ENCODE measurements at places on chromosomes 16 and 17.

DNA sequence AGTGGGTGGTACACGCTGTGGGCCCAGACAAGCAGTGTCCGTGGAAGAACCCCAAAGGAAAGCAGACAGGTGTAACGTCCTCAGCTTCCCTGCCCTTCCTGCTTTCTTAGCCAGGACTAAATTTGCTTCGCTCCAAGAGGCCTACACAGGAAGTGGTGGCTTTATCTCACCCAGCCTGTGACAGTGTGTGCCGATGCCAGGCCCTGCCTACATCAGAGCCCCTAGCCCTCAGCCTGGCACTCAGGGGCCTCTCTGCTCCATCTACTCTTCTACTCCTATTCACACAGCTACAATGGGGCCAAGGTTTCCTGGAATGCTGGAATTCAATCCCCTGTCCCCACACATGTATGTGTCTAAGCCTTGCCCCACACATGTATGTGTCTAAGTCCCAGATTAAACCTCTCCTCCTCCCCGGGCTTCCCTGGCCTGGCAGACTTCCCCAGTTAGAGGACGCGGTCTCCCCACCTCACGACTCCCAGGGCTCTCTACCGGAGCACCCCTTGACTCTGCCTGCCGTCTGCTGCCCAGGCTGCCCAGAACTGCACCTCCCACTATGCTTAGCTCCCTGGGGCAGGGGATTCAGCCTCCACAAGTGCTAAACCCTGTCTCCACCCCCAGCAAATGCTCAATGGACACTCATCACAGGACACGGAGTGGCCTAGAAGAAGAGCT is 8.2 kb downstream of the PGAP3 start:
- peak; percentile 57 for DNase-seq

DNA sequence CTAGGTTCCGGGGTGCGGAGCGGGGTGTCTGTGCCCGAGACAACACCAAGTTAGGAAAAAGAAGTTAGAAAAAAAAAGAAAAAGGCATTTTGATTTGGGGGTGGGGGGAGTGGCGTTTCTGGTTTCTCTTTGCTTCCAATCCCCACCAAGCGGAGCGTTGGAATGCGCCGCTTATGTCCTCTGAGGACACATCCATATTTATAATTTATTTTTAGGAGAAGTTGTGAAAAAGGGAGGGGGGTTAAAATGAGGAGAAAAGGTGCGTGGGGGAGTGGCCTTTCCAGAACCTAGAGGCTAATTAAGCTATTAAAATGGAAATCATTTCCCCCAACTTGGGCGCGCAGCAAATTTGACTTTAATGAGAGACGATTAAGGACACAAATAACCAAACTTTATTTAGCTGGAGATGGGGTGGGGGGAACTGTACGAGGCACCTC is 232.1 kb downstream of the MRTFB start:
- no peak for DNase-seq

GRCh38 chr17:79285973-79286372 is 211.3 kb downstream of the ENGASE start:
- no peak for DNase-seq

- no peak for DNase-seq
These were observed 98.3 kb downstream of the ZNF423 start for GRCh38 chr16:49757559-49758069.

DNA sequence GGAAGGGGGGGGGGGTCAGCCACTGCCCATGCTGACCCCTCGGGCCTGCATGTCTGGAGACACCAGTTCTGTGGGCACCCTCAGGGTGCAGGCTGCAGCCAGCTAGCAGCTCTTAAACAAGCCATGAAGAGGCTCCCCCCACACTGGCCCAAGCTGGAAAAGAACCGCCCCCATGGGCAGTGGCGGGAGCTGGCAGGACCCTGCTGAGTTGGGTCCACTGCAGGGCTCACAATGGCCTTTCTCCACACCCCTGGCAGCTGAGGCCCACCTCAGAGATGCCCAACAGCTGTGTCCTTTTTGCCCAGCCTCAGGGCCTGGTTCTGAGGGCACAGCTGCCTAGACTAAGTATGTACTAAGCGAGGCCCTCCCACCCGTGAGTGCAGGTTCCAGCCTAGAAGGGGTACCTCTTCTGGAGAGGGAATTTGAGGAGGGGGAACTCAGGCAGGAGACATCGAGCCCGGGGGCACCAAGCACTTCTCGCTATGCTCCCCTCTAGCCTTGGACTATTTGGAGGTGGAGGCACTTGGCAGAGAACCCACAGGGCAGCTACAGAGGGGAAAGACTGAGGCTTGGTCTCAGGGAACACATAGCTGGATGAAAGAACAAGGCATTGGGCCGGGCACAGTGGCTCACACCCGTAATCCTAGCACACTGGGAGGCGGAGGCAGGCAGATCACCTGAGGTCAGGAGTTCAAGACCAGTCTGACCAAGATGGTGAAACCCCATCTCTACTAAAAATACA is 3.2 kb downstream of the THRA start:
- DNase-seq: no peak

GRCh38 chr17:51385208-51385607 is 124.9 kb downstream of the UTP18 start:
- no peak for DNase-seq

DNA sequence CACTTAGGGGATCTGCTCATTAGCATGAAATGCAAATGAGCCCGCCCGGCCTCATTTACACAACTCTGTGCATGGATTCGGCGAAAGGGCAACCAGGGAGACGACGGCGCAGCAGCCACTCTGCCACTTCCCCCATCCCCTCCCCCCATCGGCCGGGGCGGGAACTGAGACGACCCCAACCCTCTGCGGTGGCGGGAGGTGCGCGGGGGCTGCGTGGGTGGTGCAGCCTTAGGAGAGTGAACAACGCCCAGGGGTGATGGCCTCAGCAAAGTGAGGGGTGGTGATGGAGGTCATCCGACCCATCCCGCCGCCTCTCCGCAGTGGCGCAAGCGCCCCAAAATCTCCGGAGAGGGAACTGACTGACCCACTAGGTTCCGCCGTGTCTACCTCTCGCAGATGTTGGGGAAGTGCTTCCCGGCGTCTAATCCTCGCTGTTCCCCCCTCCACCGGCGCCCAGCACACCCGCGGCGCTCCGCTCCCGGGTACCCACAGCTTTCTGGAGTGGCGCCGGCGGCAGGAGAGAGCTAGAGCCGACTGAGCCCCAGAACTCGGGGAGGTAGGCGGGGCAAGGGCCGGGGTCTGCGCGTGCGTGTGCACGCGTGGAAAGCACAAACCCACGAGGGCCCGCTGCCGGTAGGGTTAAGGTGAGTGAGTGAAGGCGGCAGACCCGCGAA is 1.4 kb upstream of the CACNA1G start:
- DNase-seq: no peak

- DNase-seq: no peak
These were observed 32.1 kb downstream of the IST1 start for GRCh38 chr16:71927383-71927782.

DNA sequence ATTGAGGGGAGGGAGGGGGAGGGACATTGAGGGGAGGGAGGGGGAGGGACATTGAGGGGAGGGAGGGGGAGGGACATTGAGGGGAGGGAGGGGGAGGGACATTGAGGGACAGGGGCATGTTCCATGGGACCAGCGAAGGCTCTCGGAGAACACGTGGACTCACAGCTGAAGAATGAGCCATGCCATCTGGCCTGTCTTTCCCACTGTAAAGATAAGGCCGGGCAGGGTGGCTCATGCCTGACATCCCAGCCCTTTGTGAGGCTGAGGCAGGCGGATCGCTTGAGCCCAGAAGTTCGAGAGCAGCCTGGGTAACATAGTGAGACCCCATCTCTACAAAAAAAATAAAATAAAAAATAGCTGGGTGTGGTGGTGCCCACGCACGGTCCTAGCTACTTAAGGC is 32.5 kb downstream of the RPH3AL start:
- no peak for DNase-seq

DNA sequence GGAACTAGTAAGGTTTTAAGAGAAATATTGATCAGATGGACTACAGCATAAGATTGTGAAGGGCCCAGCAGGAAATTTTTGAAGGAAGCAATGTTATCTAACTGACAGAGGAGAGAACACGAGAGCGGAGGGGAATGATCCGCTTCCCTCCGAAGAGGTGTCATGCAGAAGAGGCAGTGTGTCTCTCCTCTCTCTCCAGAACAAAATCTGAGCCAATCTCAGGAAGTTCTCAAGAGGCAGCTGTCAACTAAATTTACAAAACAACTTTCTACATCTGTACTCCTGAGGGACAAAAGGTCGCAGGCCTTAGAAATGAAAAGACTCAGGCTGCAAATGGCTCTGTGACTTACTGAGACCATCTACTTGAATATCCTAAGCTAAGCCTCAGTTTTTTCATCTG is 224.6 kb upstream of the CDH5 start:
- DNase-seq: no peak

DNA sequence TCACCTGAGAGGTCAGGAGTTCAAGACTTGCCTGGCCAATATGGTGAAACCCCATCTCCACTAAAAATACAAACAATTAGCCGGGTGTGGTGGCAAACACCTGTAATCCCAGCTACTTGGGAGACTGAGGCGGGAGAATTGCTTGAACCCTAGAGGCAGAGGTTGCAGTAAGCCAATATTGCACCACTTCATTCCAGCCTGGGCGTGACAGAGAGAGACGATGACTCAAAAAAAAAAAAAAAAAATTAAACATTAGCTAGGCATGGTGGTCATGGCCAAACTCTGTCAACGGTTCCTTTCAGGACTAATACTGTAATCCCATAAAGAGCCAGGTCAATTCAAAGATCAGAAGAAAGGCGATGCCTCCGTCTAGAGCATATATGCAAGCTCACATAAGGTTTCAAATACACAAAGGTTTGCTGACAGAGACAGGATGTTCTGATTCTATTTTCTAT is 2.4 kb downstream of the RNF157 start:
- DNase-seq: no peak

GRCh38 chr16:35746281-35746962 is 2287.0 kb downstream of the TP53TG3F start:
- DNase-seq: no peak

GRCh38 chr16:80189476-80190175 is 351.2 kb upstream of the DYNLRB2 start:
- no peak for DNase-seq

DNA sequence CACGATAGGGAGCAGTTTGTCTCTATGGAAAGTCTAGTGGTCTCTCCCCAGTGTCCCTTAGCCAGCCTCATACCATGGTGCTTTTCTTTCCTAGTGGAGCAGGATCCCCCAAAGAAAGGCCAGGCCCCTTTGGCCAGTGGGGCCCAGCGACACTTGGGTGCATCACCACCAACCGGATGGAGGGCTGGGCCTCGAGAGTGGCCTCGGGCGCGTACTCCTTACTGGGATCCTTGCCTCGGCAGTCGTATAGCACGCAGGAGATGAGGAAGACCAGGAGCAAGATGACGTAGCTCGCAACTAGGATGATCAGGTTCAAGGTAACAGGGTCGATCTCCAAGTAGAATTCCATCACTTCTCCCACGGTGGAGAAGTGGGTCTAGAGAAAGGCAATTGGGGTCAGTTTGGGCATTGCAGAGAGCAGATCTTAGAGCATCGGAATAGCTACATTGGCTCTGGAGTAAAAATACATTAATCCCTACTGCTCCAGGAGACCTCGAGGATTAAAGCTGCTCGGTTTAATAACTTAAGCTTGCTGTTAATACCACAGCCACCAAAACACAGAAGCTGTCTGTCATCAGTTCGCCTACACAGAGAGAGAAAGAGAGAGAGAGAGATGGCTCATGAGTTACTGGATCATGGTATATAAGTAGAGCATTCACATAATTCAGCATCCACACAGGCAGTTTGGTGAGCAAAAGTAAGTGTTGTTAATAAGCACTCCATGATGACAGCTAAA is at the start of gene SMIM36:
Gene SMIM36 (minus strand): TSS at position 467 of the 736 bp plus-strand sequence.
- no peak for DNase-seq

DNA sequence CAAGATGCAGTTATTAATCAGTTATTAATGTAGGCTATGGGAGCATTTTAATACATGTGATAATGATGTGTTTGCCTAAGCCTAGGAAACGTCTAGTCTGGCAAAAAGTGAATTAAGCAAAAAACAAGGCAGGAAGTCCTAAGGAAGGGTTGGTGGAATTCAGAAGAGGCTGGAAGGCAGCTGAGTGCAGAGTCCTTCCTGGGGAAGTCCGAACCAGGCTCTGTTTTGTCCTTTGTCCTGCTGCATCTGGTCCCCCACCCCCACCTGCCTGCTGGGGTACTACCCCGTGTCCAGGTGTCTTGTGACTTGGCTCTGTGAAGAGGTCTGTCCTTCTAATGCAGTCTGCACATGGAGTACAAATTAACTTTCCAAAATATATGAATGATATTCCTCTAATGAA is 1.5 kb upstream of the MYH10 start:
- DNase-seq: no peak

GRCh38 chr17:7186241-7186640 is 7.1 kb upstream of the ASGR1 start:
- DNase-seq: no peak

GRCh38 chr16:88880226-88881006 is 14.0 kb upstream of the PABPN1L start:
- no peak for DNase-seq

DNA sequence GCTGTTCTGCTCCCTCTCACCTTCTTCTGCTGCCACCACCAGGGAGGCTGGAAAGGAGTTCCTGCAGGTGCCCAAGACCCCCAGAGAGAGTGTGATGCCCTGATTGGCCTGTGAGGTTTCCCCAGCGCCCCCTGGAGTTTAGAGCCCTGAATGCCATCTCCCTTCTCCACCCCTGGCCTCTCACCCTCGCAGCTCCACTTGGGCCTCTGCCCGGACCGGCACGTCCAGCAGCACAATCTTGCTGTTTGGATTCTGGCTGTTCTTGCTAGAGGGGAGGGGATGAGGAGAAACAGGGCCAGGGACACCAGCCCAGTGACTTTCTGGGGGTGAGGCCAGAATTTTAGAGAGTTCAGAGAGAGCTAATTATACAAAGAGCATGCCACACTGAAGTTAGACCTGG is 12.5 kb upstream of the FAM171A2 start:
- DNase-seq: peak; percentile 56

GRCh38 chr17:32596628-32597027 is 109.8 kb downstream of the CDK5R1 start:
- no peak for DNase-seq

GRCh38 chr17:80008383-80008840 is 27.3 kb downstream of the TBC1D16 start:
- peak; percentile 91 for DNase-seq

- peak; percentile 36 for DNase-seq
These were observed 1.2 kb downstream of the LAT start for GRCh38 chr16:28986046-28986445.

DNA sequence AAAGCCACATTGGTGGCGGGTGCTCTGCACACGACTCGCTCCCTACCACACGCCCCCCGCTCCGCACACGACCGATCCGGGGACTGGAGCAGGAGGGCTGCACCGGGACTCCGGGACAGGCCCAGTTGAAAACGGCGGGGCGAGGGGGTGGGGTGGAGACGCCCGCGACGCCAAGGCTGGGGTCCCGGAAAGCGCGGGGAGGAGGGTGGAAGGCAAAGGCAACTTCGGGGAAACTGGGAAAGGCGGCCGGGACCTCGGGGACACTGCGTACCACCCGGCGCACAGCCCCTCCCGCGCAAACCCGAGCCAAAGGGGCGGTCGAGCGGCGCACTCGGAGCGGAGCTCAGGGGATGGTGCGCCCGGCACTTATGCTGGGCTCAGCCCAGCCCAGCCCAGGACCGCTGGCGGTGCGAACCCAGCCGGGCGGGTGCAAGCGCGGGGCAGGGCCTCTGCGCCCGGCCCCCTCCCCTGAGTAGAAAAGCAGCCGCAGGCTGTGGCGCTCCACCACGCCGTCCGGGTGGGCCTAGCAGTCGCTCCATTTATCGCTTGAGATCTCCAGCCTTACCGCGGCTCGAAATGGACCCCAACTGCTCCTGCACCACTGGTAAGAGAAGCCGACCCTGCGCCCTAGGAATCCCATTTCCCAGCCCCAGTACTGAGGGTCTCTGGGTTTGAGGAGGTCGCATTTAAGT is at the start of gene MT1M:
Gene MT1M (plus strand): TSS at position 504 of the 692 bp plus-strand sequence. CDS start 73 bp downstream, at position 577.
- DNase-seq: no peak

GRCh38 chr16:87880117-87880696 is 10.9 kb upstream of the SLC7A5 start:
- DNase-seq: peak; percentile 23

- DNase-seq: no peak
These were observed 42.0 kb downstream of the RPA1 start for GRCh38 chr17:1871756-1872155.
